ENCODE measurements at places on chromosomes 1 and 21. TPM values are rescaled to one million over a fixed set of nuclear protein-coding genes. Genes with fewer than 3 reads are reported as not detected.

The ANXA9 gene
- 23.9 TPM for total RNA-seq

The OR2L8 gene
- not detected for total RNA-seq

The KCNH1 gene
- not detected for total RNA-seq

The C2CD4D gene
- not detected for total RNA-seq

The TXNIP gene
- 25.4 TPM for total RNA-seq

The CFHR3 gene
- not detected for total RNA-seq

The NHLH1 gene
- not detected for total RNA-seq

- no peaks in the 10 kb centered on the region for H3K4me1 ChIP-seq
- no peak for DNase-seq
- no peaks in the 10 kb centered on the region for H3K27me3 ChIP-seq
- peaks cover 4% of the 10 kb centered on the region for H3K36me3 ChIP-seq
- H3K27ac ChIP-seq, result no peak overlapping the region
Measured at GRCh38 chr21:41836166-41837015, 42.8 kb downstream of the PRDM15 start.

DNA sequence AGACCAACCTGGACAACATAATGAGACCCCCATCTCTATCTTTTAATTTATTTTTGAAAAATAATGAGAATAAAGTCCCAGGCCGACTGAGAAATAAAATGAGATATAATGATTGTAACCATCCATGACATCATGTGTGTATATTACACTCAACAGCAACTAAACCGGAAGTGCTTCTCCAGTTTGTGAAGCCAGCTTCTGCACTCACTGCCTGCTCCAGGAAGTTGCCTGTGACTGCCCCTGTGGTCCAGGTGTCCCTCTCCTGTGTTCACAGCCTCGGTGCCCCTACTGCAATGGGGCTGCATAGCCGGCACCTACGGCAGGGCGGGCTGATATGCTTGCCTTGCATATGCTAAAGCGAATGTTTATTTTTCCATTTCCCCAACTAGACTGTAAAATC lies 68.3 kb downstream of the SSBP3 start:
- no peak overlapping the region for H3K4me3 ChIP-seq
- no peak overlapping the region for H3K27ac ChIP-seq
- peaks cover 32% of the 10 kb centered on the region for H3K4me1 ChIP-seq
- no peak for DNase-seq
- H3K27me3 ChIP-seq, result no peaks in the 10 kb centered on the region

DNA sequence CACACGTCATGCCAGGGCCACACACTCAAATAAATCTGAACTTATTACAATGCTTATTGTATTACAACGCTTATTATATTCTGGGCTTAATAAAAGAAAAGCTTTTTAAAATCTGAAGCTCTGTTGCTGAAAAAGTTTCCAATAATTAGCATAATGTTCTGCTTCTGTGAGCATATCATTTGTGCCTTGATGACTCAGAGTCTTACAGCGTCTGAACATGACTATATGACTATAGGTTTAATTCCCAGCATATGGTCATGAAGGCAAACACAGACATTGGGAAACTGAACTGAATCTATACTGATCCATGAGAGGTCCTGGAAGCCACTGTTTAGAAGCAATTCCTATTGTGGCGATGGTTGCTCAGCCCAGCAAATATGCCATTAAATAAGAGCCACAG lies 66.3 kb downstream of the SIM2 start:
- H3K4me3 ChIP-seq, result no peak overlapping the region
- H3K36me3 ChIP-seq, result peaks cover 1% of the 10 kb centered on the region
- H3K4me1 ChIP-seq, result no peaks in the 10 kb centered on the region
- DNase-seq, result no peak

DNA sequence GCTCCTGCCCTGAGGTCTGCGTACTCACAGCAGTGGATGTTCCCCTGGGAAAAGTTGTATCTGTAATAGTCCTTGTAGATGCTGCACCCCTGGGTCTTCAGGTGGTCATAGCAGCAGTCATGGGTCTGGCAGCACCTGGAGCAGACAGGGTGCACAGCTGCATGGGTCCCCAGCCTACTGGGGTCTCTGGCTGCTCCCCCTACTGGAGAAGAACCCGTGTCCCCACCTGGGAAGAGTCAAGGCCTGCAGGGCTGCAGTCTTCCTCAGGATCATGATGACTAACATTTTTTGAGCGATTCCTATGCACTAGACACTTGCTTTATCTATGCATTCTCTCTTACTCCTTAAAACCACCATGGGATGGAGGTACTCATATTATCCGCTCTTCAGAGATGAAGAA lies 3.9 kb downstream of the PLA2G2D start:
- H3K27me3 ChIP-seq, result peaks cover 16% of the 10 kb centered on the region
- no peak for DNase-seq
- no peak overlapping the region for H3K27ac ChIP-seq
- H3K4me1 ChIP-seq, result no peaks in the 10 kb centered on the region
- no peak overlapping the region for H3K4me3 ChIP-seq

DNA sequence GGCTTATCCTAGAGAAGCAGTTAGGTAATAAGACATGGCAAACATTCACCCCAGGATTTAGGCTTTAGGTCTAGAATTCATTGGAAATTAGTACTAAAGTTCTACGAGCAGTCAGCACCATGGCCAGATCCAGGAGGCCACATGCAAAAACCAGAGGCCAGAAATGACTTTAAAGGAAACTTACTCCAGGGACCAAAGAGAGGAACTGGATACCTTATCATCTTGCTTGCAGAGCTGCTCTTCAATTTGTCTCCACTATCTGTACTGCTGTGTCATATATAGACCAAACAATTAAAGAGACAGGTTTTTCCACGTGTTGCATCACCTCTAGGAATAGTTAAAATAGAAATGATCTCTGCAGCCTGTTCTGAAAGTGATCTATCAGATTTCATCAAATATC lies 127.8 kb downstream of the LMX1A start:
- peaks cover 12% of the 10 kb centered on the region for H3K4me1 ChIP-seq
- no peak overlapping the region for H3K4me3 ChIP-seq
- no peaks in the 10 kb centered on the region for H3K36me3 ChIP-seq
- no peaks in the 10 kb centered on the region for H3K27me3 ChIP-seq
- no peak overlapping the region for H3K27ac ChIP-seq

DNA sequence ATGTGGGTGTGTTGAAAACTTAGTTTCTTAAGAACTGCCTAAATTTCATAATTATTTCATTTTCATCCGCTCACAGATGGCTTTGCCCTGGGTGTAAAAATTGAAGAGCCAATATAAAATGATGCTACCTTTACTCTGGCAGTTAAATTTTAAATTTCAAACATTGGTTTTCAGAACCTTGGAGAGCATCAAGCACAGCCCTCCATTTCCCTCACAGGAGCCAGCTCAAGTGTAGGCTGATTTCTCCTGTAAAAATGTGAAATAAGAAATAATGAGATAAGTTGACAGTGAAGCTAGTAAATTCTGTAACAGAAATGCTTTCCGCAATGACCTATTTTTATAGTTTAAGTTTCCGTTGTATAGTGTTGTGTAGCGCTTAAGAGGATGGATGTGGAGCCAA lies 53.9 kb upstream of the AKT3 start:
- H3K27me3 ChIP-seq, result peaks cover 28% of the 10 kb centered on the region
- H3K4me3 ChIP-seq, result no peak overlapping the region
- no peak for DNase-seq
- H3K4me1 ChIP-seq, result no peaks in the 10 kb centered on the region

GRCh38 chr1:9075022-9075421 lies 5.6 kb upstream of the SLC2A5 start:
- peak; percentile 17 for DNase-seq
- peaks cover 2% of the 10 kb centered on the region for H3K27me3 ChIP-seq

DNA sequence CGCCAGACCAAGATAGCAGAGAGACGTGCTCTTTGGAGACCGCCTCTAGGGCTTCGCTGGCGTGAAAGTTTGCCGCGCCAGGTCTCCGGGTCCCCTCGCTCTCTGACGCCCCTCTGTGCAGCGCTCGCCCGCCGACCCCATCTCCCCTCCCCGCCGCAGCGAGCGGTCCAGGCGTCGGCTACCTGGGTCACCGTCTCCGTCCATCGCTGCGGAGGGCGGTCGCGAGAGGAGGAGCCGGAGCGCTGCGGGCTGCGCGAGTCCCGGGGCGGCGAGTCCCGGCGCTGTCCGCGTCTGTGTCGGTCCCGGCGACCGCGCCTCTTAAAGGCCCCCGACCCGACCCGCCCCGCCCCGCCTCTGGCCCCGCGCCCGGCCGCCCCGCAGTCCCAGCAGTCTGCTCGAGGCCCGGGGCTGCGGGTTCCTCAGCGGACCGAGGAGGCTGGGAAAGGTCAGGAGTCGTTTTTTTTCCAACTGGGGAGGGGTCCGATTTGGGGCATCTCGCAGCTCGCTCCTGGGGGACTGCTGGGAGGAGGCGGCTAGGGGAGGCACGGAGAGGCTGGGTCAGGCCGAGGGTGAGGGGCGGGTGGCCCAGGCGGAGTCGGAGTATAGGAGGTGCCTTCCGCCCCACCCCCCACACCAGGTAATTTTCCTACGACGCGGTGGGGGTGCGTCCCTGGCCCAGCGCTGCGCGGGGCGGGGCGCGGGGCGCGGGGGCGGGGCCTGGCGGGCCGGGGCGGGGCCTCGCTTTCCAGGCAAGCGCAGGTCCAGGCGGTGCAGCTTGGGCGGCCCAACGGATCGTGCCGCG lies at the start of the genes FBXO2 and FBXO44:
Gene FBXO2, minus strand, starts transcription at position 293 of the 802 bp plus-strand sequence. Its CDS starts 89 bp downstream, at position 204.
Gene FBXO44, plus strand, starts transcription at position 741 of the 802 bp plus-strand sequence. CDS start 959 bp downstream, outside the sequence.
- DNase-seq, result peak; percentile 62
- peak within 1 kb of the TSS; percentile 85 for H3K4me3 ChIP-seq
- H3K27me3 ChIP-seq, result no peaks in the 10 kb centered on the region
- peaks cover 5% of the 10 kb centered on the region for H3K36me3 ChIP-seq
- peaks cover 59% of the 10 kb centered on the region for H3K4me1 ChIP-seq

- H3K4me3 ChIP-seq, result no peak overlapping the region
- H3K36me3 ChIP-seq, result no peaks in the 10 kb centered on the region
- no peak overlapping the region for H3K27ac ChIP-seq
- no peaks in the 10 kb centered on the region for H3K27me3 ChIP-seq
Measured at GRCh38 chr1:81607086-81607485, 193.6 kb upstream of the ADGRL2 start.

GRCh38 chr1:65505547-65506300 lies 85.3 kb downstream of the LEPR start:
- DNase-seq, result no peak
- H3K27me3 ChIP-seq, result no peaks in the 10 kb centered on the region
- H3K4me3 ChIP-seq, result no peak overlapping the region
- no peaks in the 10 kb centered on the region for H3K36me3 ChIP-seq

GRCh38 chr21:22231013-22231412 lies 1232.8 kb downstream of the NCAM2 start:
- no peak overlapping the region for H3K4me3 ChIP-seq
- H3K4me1 ChIP-seq, result no peaks in the 10 kb centered on the region
- no peak overlapping the region for H3K27ac ChIP-seq
- H3K36me3 ChIP-seq, result no peaks in the 10 kb centered on the region
- no peaks in the 10 kb centered on the region for H3K27me3 ChIP-seq
- DNase-seq, result no peak

DNA sequence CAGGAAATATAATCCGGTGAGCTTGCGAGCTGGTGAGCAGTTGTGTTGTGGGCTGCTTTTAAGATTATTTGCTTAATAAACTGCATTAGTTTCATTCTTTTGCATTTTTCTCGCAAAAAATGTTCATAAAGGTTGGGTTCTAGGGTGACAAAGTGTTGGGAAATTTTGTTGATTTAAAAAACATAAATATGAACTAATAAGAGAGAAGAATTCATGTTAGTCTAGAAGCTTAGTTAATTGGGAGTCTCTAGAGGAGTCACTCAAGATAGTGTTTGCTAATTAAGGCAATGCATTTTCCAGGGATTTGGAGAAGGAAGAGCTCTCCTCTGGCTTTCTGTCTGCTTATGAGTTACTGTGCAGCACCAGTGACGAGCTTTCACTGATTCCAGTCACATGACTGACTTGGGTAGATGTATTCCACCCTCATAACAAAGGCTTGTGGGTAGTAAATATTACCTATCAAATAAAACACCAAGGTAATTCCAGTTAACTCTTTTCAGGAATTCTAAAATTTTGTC lies 417.0 kb downstream of the PTBP2 start:
- H3K27ac ChIP-seq, result no peak overlapping the region
- no peaks in the 10 kb centered on the region for H3K4me1 ChIP-seq
- no peaks in the 10 kb centered on the region for H3K36me3 ChIP-seq
- no peak for DNase-seq
- H3K27me3 ChIP-seq, result no peaks in the 10 kb centered on the region

DNA sequence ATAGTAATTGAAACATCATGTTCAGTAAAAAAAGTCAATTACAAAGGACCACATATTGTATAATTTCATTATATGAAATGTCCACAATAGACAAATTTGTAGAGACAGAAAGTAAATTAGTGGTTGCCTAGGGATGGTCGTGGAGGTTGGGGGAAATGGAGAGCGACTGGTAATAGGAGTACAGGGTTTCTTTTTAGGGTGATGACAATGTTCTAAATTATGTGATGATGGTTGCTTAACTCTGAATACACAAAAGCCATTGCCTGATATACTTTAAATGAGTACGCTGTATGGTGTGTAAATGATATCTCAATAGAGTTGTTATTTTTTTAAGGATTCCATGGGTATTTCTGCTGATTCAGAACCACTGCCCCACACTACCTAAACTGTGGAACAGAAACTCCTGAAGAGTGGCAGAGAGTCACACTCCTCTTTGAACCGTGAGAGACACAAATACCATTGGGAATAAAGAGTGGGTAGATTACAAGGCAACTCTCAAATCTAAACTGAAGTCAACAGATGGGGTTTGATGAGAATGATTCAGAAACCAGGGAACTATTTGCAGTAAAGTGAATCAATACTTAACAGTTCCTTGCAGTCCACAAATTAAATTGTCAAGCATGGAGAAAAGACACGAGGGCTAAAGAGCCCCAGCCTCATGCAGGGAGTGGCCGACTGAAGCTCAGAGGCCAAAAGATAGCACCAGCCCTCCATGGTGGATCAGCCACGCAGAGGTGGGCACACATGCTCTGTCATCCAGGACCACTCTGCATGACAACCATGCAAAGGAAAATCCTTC lies 118.0 kb downstream of the CAPN8 start:
- H3K4me3 ChIP-seq, result no peak overlapping the region
- no peaks in the 10 kb centered on the region for H3K27me3 ChIP-seq
- no peaks in the 10 kb centered on the region for H3K4me1 ChIP-seq

GRCh38 chr1:84758968-84759491 lies 68.8 kb upstream of the SSX2IP start:
- H3K4me1 ChIP-seq, result no peaks in the 10 kb centered on the region
- no peak for DNase-seq
- H3K27ac ChIP-seq, result no peak overlapping the region
- H3K36me3 ChIP-seq, result no peaks in the 10 kb centered on the region
- H3K4me3 ChIP-seq, result no peak overlapping the region

DNA sequence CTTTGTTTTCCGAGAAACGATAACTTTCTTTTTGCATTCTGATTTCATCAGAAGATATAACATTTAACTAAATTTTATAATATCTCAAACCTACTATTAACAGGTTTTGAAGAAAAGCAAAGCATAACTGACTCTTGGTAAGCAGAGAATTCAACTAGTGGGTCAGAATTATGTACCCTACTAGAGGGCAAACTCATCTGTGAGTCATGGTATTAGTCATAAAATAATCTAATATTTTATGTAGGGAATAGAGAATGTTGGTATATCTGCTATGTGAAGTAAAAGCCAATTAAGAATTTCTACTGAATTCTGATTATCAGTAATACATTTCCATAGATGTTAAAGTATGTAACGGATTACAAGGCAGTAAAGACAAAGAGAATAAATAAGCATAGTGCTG lies 56.8 kb downstream of the USP1 start:
- no peak for DNase-seq
- H3K27ac ChIP-seq, result no peak overlapping the region
- H3K27me3 ChIP-seq, result no peaks in the 10 kb centered on the region
- H3K36me3 ChIP-seq, result peaks cover 59% of the 10 kb centered on the region

- no peak overlapping the region for H3K27ac ChIP-seq
Measured at GRCh38 chr1:85413169-85413568, 51.8 kb downstream of the DDAH1 start.

Data from HepG2 (cell line).